ENCODE measurements at places on chromosomes 2 and 18.

DNA sequence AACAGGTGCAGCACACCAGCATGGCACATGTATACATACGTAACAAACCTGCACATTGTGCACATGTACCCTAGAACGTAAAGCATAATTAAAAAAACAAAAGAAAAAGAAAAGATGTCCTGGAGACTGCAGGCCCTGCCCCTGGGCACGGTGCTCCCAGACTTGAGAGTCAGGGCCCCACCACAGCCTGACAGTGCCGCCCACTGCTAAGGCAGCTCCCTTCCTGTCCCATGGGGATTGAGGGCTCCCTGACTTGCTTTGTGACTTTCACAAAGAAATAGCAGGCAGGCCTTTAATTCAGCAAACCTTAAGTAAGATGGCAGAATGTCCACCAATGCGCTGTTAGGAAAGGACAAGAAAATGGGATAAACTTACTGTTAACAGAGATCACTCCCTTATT is 116.8 kb downstream of the NDUFA10 start:
- no peak for DNase-seq

GRCh38 chr2:148416248-148416647 is 228.3 kb upstream of the EPC2 start:
- DNase-seq, result no peak

DNA sequence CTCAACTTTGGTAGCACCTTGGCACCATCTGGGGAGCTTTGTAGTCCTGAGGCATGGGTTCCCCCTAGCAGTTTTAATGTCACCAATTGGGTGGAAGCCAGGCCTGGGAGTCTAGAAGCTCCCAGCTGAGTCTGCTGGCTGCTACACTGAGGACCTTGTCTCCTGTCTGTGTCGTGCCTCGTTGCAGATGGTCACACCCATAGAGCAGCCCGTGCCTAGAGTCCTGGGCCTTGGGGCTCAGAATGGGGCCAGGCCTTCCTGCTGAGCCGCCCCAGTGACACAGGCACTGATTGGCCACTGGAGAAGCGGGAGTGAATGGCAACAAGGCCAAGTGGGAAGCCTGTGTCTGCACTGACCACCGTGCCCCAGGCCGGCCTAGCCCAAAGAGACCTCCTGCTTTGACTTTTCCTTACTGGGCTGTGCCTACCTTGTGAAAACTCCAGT is 113.2 kb downstream of the SH3RF3 start:
- DNase-seq, result no peak

DNA sequence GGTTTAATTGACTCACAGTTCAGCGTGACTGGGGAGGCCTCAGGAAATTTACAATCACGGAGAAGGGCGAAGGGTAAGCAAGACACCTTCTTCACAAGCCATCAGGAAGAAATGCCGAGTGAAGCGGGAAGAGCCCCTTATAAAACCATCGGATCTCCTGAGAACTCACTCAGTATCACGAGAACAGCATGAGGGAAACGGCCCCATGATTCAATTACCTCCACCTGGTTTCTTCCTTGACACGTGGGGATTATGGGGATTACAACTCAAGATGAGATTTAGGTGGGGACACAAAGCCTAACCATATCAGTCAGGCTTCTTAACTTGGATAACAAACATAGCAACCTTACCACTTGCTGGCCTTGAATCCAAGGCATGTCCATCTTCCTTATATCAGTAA is 289.0 kb upstream of the STON1 start:
- no peak for DNase-seq

- no peak for DNase-seq
These were observed 245.0 kb upstream of the NT5C1B start for GRCh38 chr2:18834341-18834740.

Data from GM23338 (cell line).